Osteocyte (in vitro differentiated cells): ENCODE measurements at places on chromosomes 5 and 9. TPM values are rescaled to one million over a fixed set of nuclear protein-coding genes. Genes with fewer than 3 reads are reported as not detected.
A peak's percentile ranks its signal among the peaks of the same experiment; 100 is the strongest.

DNA sequence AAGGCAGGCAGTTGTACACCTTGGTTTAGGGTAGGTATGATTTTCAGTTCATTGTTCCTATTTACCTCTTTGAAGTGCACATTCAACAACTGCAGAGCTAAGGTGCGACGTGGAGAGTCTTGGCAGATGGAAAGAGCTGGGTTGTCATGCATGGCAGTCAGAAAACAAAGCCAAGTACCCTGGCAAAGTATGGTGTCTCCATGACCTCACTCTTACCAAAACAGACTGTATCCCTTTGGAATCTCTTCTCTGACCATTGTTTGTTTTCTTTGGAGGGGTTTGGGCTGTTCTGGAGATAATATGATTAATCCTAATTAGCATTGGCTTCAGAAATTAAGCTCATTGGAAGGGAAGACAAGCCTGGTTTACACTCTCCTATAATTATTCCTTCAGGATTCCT is 665.7 kb downstream of the DNAH5 start:
- no peak overlapping the region for H3K27ac ChIP-seq
- no peaks in the 10 kb centered on the region for H3K27me3 ChIP-seq
- no peaks in the 10 kb centered on the region for H3K4me1 ChIP-seq
- no peak overlapping the region for H3K4me3 ChIP-seq

- H3K4me3 ChIP-seq, result no peak overlapping the region
- H3K27me3 ChIP-seq, result no peaks in the 10 kb centered on the region
- no peaks in the 10 kb centered on the region for H3K36me3 ChIP-seq
- DNase-seq, result no peak
- no peak overlapping the region for H3K27ac ChIP-seq
These were observed 732.0 kb upstream of the CTNND2 start for GRCh38 chr5:12636209-12636608.

GRCh38 chr5:61350535-61350934 is 18.5 kb downstream of the ZSWIM6 start:
- no peak overlapping the region for H3K27ac ChIP-seq
- H3K4me3 ChIP-seq, result no peak overlapping the region
- DNase-seq, result no peak
- H3K36me3 ChIP-seq, result no peaks in the 10 kb centered on the region
- no peaks in the 10 kb centered on the region for H3K27me3 ChIP-seq

GRCh38 chr9:76693912-76694311 is 70.3 kb upstream of the PCA3 start:
- no peak overlapping the region for H3K4me3 ChIP-seq
- peak; percentile 34 for DNase-seq
- peaks cover 6% of the 10 kb centered on the region for H3K4me1 ChIP-seq
- peaks cover 50% of the 10 kb centered on the region for H3K27me3 ChIP-seq
- no peaks in the 10 kb centered on the region for H3K36me3 ChIP-seq
- H3K27ac ChIP-seq, result no peak overlapping the region

GRCh38 chr9:124312290-124313265 is 54.8 kb downstream of the NEK6 start:
- no peaks in the 10 kb centered on the region for H3K27me3 ChIP-seq
- no peak for DNase-seq

The ALDOB gene
- not detected in 2 replicates for total RNA-seq
